ENCODE measurements at places on chromosomes 7 and 10.

GRCh38 chr7:98944386-98944785 is 66.1 kb downstream of the TRRAP start:
- DNase-seq = no peak

GRCh38 chr7:151174246-151175046 is 7.0 kb upstream of the GBX1 start:
- DNase-seq = no peak

- DNase-seq = no peak
Measured at GRCh38 chr10:46225597-46225996, 61.2 kb upstream of the ANTXRL start.

DNA sequence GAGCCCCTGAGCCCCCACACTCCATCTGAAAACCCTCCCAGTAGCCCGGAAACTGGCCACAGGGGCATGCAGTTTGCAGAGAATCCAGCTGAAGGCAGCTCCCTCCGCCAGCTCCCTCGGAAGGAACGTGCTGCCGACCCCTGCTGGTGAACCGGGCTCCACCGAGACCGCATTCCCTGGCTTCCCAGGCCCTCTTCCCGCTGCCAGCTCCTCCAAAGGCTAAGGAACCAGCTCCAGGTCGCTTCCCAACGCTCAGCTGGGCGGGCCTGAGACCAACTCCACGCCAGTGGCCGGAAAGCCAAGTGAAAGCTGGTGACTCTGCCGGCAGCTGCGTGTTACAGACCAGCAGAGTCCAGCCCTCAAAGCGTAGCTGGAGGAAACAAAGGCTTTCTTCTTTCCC is 35.8 kb downstream of the GPER1 start:
- DNase-seq = no peak

- DNase-seq = no peak
Measured at GRCh38 chr7:94425546-94425945, 30.9 kb downstream of the COL1A2 start.

GRCh38 chr10:109343293-109343692 is 580.0 kb downstream of the XPNPEP1 start:
- DNase-seq = no peak

DNA sequence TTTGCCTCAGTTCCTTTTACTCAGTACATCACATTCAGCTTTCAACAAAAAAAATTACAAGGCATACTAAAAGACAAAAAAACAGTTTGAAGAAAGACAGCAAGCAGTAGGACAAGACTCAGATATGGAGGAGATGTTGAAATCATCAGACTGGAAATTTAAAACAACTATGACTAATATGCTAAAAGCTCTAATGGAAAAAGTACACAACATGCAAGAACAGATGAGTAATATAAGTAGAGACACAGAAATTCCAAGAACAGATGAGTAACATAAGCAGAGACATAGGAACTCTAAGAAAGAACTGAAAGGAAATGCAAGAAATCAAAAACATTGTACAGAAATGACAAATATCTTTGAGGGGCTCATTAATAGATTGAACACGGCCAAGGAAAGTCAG is 402.6 kb downstream of the NEBL start:
- DNase-seq = no peak

DNA sequence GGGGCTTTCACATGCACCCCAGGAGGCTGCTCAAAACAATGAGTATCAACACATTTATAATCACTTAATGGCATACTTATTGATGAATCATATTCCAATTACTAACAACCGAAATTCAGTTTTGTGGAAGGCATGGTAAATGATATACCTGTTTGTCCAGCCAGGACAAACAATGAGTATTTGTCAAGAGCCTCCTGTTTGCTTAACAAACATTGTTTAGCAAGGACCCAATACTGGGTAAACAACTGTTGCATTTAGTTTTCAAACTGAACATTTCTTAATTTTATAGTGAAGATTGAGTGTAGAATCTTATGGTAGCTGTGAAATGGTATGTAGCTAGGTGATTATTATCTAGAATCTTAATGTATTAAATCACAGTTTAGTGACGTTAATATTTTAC is 473.7 kb downstream of the ATRNL1 start:
- no peak for DNase-seq

- no peak for DNase-seq
Measured at GRCh38 chr7:82566752-82567151, 123.2 kb upstream of the CACNA2D1 start.

DNA sequence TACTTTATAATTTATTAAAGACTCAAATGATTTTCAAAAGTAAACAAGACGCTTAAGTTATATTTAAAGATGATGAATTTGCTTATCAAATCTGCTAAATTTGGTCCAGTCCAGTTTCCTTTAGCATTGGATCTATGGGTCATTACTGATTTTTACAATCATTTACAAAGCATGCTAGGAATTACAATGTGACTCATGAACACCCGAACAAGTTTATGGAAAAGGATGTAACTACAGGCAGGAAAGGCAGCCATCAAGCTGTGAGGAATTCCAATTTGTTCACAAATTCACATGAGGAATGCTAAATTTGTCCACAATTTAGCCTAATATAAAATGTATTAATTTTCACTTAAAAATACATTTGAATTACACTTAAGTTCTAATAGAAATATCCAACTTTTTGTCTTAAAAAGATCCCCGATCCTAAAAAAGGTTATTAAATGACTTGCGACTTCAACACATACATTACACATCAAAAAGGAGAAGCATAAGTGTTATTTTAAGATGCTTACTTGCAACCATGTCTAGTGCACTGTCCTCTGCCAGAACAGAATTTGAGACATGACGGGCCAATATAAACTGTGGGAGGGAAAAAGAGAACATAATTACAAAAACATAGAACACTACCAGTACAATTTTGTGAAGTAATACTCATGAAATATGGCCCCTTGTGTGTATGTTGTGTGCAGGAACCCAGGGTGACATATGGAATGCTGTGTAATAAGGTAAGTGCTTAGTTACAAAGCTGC is 194.2 kb upstream of the SLC26A5 start:
- no peak for DNase-seq

DNA sequence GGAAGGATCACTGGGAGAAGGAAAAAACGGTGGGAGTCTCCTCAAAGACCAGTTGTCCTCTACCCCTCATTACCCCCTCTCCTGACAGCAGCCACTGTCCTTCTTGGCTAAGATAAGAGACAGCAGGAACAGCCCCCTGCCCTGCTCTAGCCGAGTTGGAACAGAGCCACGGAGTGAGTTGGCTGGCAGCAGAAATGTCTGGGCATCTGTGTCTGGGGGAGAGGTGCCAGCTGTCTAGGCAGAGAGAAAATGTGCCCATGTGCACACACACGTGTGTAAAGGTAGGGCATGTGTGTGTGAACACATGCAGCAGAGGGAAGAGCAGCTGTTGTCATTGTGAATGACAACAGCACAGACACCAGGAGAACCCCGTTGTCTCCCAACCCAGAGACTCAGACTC is 9.4 kb upstream of the HILPDA start:
- no peak for DNase-seq

DNA sequence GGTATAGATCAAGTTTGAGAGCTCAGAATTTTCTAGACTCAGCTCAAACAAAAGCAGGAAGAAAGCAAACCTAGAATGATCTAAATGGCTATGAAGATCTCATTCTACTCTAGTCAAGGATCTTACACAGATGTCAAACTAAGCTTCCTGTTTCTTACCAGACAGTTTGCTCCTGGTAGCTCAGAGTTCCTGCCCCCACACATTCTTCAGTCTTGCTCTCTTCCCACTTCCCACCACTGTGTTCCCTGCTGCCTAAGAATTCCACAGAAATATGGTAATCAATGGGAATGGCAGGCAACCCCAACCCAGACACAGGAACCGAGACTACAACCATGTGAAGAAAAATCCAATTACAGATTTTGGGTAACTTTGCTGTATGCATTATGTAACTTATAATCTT is 133.4 kb upstream of the PTN start:
- no peak for DNase-seq

DNA sequence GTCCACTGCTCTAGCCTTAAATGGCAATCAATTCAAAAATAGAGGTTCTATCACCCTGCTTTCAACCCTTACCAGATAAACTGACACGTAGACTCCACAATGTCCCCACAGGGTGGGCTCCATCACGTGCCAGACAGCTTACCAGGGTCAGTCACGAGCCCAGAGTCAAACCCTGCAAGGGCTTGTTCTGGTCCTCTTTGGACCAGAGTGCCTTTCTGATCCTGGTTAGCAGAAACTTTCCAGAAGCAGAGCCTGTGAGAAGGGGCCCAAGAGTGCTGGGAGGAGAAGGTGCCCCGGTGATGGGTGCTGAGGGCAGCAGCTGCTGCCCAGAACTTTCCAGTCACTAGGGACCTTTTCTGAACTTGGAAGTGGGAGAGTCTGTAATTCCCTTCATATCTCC is 354 bp upstream of the GIMAP5 start:
- DNase-seq = no peak

DNA sequence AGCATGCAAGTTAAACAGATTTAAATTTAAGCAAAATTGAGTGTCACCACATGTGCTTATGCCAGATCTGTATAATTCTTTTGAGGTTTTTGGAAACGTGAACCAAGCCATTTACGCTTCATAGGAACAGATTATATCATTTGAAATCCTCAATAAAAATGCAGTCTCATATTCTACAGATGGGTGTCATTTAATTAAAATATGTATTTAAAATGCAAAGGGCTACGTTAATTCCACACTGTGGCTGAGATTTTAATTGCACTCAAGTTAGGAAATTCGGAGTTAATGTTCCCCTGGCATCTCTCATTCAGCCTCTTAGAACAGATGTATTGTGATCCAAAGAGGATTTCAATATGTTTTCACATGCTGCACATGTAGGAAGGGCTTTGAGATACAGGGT is 164.5 kb upstream of the LRGUK start:
- DNase-seq = no peak

- DNase-seq = no peak
Measured at GRCh38 chr10:104472957-104473745, 119.5 kb downstream of the CFAP58 start.

DNA sequence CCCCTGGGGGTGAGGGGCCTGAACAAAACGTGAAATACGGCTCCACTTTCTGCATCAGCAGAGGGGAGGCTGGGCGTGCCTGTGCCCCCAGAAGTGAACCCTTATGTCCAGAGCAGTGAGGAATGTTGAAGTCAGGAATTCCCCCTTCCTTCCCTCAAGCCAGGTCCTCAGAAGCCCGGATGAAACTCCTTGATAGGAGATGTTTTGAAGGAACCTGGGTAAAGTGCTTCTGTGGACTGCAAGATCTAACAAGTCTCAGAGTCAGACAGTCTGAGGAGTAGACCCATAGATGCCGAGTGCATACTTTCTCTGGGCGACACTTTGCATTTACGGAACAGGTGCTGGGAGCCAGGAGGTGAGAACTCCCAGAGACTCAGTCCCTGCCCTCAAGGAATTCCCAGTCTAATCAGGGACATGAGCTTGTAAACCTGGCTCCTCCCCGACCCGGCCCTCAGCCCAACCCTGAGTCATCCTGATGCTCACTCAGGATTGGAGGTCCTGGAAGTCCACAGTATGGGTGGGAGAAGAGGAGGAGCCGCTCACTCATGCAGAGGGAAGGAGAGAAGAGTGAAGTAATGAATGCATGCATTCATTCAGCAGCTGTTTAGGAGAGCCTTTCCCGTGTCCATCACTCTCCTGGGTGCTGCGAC is 179.5 kb upstream of the ITGB1 start:
- no peak for DNase-seq

DNA sequence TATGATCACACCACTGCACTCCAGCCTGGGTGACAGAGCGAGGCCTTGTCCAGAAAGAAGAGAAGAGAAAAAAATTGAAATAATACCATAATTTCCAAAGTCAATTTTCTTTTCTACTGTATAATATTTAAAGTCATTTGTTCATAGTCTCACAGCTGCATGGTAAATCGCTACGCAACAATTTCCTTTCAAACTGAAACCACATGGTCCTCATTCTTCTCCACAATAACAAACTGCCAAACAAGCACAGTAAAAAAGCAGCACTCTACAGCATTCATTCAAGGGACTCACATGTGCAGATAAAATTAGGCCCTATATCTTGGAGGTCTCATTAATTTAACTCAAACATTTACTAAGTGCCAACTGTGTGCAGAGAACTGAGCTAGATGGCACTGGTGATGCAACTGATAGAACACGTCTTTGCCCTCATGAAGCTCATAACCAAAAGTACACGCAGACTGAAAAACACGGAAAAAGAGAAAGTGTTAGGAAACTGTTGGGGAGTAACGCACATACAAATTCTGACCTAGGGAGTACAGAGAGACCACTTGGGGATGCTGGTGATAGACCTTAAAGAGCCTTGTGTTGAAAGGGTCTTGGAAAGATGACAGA is 68.4 kb upstream of the SRRM3 start:
- DNase-seq = no peak

- no peak for DNase-seq
Measured at GRCh38 chr10:130606001-130606405, 469.8 kb downstream of the GLRX3 start.

GRCh38 chr7:130419658-130420057 is 21.2 kb downstream of the CEP41 start:
- no peak for DNase-seq

DNA sequence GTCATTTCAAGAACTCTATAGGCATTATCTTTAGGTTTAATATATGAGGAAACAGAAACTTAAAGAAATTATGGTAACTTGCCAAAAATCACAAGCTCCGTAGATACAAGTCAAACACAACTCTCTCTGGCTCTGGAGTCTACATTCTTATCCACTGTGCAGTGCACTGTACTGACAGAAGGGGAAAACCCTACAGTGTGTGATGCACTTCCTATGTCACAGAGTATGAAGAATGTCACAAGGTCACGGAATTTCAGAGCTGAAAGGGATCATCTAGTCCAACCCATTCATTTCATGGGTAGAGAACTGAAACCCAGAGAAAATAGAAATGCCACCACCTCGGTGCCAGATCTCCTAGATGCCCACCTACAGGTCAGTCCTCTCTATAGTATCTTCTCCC is 86.1 kb downstream of the LRRTM3 start:
- DNase-seq = no peak

DNA sequence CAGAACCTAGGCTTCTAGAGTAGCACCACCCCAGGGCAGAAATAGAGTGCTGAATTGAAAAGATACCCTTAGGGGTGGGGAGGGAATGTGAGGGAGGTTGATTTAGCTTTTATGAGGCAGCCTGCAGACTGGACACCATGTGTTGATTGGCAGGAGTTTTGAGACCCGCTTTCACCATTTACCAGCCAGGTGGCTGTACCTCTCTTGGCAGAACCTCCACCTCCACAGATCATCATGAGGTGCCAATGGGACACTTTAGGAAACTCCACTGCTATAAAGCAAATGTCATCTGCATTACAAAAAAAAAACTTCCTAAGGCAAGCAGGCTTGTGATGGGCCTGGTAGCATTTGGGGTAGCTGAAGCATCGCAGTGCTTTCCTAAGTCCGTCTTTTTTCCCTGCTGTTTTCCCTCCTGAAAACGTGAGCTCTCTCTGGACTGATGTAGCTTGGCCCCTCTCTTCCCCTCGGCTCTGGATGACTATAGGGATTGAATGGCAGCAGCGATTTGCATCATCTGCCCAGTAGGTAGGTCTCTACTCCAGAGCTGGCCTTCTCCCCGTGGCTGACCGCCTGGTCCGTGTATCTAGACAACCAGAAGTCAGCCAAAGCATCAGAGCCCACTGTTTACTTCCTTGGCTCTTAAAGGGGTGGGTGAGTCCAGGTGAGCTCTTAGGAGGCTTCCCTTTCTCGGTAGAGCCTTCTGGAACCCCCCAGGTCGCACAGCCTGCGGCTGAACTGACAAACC is 1.3 kb downstream of the PCBD1 start:
- DNase-seq = no peak

Measured in activated gamma-delta T cell treated with anti-CD3 and anti-CD28 coated beads, Interleukin-2, amount 50 U/mL, for 16 hours (primary cell).